ENCODE measurements at places on chromosomes 5 and 9.

- no peak for DNase-seq
Measured at GRCh38 chr5:163561339-163561738, 55.9 kb downstream of the MAT2B start.

DNA sequence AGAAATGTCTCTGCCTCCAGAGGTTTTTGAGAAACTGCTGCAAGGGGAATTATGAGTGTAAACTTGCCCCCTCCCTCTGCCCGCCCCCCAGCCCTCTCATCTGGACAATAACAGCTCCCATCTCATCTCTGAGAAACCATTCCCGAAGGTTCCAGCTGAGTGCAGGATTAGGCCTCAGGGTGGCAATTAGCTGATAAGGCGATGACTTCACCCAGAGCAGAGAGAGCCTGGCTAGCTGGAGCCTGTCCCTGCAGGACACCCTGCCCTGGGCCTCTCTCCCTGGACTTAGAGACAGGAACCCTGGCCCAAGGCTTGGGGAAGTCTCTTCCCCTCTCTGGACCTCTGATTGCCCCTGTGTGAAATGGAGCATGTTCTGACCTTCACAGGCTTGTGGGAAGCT, 45.7 kb upstream of the HAND1 start:
- DNase-seq = no peak

DNA sequence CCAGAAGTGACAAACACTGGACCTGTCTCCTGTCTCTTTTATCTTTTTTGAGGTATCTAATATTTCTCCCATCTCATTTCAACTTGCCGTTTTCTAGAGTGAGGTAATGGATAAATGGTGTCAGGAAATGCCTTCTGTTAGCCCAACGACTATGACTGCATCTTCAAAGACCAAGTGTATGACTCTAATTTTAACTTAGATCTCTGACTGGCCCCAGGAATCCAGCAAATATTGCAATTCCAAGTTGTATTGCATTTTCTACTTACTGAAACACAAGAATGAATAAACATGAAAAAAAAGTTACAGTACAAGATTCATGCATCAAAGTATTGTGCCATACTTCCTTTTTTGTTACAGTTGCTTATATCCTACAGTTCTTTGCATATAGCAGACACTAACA, 26.3 kb downstream of the SLC28A3 start:
- DNase-seq = no peak

- DNase-seq = no peak
Measured at GRCh38 chr5:127957183-127957582, 126.4 kb upstream of the SLC12A2 start.

DNA sequence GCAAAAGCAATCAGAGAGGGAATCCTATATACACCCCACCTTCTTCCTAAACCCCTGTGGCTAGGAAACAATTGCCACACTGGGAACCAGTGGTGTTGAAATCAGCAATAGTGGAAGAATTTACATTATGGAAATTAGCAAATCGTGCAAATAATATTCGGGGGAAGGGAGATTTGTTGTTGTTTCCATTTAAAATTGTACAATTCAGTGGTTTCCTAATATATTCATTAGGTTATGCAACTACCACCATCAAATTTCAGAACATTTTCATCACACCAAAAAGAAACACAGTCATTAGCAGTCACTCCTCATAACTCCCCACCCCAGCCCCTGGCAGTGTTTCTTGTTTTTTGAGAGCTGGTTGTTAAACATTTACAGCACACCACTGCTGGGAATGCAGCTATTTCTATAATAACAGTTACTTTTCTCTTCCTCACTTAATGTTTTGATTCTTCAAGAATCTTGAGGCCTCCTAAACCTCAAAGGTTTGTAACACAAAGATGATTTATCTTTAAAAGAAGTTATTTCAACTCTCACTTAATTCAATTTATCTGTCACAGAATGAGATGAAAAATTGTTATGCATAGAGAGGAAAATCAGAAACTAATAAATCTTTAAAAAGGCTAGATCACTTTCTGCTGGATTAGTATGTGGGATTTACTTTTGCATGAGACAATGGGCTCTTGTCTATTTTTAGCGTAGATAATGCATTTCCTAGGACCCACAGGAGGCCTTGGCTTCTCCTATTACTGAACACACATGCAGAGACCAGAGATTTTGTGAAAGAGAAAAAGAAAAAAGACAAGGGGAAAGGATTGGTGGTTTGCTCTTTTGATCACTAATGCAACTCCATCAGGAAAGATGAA, 91.8 kb upstream of the DAPK1 start:
- DNase-seq = no peak

- DNase-seq = no peak
Measured at GRCh38 chr5:180519098-180519497, 24.9 kb downstream of the CNOT6 start.

DNA sequence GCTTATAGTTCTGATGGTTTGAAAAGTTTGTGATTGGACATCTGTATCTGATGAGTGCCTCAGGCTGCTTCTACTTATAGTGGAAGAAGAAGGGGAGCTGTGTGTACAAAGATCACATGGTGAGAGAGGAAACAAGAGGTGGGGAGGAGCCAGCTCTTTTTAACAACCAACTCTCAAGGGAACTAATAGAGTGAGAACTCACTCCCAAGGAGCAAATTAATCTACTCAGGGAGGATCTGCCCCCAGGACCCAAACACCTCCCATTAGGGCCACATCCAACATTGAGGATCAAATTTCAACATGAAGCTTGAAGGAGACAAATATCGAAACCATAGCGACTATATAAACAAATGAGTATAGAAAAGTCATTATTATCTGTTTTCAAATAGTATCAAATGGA, 64.7 kb upstream of the PRLR start:
- DNase-seq = no peak

- no peak for DNase-seq
Measured at GRCh38 chr5:73032635-73033034, 76.8 kb downstream of the FCHO2 start.

DNA sequence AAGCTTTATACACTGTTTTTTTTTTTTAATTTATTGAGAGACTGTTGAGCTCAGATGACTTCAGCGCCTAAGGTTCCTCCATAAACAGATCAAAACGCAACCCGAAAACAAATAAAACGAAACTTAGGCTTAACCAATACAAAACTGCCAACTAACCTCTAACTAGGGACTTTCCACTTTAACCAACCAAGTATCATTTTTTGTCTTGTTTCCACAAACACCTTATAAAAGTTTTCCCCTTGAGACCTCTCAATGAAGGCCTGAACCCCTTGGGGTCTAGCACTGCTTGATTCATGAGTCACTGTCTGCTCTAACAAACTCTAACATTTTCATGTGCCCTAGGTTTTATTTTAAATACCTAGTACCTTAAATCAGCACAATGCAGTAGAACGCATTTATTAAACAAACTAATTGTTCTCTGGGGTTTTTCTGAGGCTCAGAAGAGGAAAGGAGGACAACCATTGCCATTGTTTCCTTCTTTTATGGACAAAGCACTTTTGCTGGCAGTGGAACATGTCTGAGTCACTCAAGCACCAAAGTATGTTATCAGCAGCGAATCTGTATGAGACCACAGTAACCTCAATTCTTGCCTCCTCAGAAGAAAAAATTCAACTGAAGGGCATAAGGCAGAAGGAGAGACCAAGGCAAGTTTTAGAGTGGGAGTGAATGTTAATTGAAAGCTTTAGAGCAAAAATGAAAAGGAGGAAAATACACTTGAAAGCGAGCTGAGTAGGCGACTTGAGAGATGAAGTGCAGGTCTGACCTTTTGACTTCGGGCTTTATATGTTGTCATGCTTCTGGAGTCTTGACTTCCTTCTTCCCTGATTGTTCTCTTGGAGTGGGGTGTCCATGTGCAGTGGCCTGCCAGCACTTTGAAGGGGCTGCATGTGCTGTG, 97.7 kb upstream of the HCN1 start:
- no peak for DNase-seq

GRCh38 chr9:81535542-81536241, 153.7 kb downstream of the TLE1 start:
- no peak for DNase-seq

GRCh38 chr5:143254819-143255218, 148.7 kb downstream of the NR3C1 start:
- no peak for DNase-seq

DNA sequence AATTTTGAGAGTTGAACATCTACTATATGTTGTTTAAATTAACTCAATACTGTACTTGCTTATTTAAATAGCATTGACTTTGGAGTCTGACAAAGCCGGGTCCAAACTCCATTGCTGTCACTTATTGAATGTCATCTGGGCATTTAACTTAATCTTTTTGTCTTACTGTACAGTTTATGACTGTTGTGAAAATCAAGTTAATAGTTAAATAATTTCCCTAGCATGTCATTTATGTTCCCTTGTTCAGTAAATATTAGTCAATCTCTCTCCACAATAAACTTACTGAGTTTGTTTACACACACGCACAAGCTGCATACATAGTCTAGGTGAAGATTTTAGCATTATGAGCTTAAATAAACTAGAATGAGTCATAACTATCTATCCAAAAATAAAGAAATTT, 6.3 kb upstream of the UGCG start:
- no peak for DNase-seq

DNA sequence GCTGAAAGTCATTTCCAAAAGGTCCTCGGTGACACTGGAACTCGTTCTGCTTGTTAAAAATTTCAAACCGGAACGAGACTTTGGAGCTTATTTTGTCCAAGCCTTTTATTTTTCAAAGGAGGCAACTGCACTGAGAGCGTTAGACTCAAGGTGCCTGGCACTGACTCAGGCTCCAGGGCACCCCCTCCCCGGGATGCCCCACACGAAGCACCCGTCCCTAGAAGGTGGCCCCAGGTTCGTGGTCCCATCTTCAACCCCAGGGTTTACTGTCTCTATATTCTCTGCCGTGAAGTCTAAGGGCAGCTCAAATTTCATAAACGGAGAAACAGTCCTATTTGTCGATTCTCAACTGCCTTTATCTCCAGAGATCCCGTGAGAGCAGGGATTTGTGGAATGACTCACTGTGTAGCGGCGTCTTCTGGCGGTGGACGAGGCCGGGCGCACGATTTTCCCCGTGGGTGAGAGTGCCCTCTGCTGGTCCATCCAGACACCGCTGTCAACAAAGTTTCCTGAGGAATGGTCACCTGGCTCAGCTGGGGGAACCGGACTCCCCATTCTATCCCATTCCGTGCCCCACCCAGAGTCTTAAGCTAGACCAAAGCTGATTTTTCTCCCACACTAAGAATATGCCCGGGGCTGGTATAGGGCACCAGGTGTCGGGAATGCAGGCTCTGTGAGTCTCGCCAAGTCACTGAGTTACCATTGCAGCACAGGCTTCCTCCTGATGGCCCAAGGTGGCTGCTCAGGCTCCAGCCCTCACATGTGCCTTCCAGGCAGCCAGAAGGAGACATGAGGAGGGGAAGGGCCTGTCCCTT, 27.1 kb upstream of the SLC6A19 start:
- DNase-seq = no peak

DNA sequence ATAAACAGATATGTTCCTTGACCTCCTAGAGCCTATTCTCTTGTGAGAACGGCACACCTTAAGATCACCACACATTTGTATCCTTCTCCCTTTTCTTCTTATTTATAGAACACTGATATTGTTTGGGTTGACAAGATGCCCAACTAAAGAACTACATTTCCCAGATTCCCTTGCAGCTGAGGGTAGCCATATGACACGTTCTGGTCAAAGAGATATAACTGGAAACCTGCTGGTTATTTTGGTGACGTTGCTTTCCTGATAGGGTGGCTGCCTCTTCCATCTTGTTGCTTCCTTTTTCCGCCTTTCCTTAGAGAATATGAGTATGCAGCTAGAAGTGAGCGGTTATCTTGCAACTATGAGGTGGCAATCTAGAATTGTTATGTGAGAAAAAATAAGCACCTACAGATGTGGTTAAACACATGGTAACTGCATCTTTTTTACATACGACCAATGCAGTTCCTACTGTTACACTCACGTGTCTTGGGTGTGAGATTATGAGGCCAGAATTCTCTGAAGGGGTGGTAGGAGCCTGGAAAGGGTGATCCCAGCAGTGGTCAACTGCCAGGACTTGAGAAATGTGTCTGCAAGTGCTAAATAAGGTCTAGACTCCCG, 72.9 kb downstream of the SEC61B start:
- no peak for DNase-seq

- DNase-seq = no peak
Measured at GRCh38 chr9:127422133-127422782, 1.9 kb upstream of the ZNF79 start.

DNA sequence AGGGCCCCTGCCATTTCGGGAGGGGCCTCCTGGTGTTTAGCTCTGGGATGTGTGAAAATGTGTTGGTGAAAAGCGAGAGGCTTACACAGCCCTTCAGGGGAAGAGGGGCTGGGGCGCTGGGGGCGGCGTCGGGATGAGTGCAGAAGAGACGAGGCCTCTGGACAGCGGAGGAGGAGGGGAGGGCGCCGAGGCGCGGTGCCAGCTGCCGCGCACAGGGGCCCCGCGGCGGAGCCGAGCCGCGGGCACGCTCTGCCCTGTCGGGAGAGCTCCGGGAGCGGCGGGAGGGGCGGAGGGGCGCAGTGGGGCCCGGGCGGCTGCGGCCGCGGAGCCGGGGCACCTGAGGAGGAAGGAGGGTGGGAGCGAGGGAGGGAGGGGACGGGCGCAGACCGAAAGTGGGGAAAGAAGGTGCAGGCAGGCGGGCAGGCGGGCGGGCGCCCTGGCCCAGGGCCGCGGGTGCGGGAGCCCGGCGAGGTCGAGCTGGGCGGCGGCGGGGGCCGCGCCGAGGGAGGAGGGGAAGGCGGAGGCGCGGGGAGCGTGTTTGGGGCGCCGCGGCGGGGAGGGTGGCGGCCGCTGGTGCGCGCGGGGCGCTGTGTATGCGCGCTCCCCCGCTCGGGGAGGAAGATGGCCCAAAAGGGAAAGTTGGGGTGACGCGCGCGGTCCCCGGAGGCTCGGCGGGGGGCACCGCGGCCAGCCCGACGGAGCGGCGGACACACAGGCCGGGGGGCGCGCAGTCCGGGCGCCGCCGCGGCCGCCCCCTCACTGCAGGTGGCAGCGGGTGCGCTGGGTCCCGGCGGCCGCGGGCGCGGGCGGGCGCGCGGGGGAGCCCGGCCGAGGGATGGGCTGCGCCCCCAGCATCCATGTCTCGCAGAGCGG, at the start of gene PDE8B:
PDE8B (plus strand) TSS at position 590 of the 873 bp plus-strand sequence; CDS start at position 836, 246 bp downstream.
- no peak for DNase-seq

DNA sequence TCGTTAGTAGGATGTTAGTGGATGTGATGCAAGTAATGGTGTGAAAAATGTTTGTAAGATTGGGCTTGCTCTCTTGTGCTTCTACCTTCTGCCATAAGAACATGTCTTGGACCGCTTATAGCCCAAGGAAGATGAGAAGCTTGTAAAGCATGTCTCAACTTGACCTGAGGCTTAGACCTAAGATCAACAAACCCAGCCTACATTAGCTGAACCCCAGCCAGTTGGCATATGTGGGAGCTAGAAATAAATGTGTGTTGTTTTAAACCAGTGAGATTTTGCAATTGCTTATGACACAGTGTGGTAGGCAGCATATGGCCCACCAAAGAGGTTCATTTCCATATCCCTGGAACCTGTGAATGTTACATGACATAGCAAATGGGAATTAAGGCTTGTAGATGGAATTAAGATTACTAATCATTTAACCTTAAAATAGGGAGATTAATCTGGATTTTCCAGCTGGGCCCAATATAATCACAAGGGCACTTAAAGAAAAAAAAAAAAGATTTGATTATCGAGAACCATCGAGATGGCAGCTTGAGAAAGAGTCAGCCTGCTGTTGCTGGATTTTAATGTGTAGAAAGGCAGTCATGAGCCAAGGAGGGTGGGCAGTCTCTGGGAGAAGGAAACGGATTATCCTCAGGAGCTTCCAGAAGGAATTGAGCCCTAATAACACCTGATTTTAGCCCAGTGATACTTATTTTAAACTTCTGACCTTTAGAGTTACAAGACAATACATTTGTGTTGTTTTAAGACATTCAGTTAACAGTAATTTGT, 27.3 kb upstream of the EDIL3 start:
- no peak for DNase-seq
